ENCODE measurements at places on chromosomes 2 and 18.

- no peak for DNase-seq
Observed at GRCh38 chr2:17821535-17822444, 5.5 kb downstream of the MSGN1 start.

DNA sequence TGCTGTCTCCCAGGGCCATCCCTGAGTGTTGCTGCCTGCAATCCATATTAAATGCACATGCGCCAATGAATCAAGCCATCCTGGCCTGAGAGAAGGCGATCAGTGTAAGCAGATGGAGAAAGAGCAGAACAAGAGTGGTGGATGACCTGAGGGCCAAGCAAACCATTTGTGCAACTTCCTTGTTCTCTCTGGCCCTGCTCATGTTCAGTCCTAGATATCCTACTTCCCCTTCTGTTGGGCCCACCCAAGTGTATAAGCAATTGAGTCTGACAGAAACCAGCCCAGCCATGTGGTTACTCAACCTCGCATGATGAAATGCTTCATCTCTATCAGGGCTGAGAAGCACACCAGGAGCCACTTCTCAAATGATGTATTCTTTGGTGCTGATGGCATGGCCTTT lies 383.1 kb upstream of the ID2 start:
- no peak for DNase-seq

GRCh38 chr2:232533944-232534710 lies 5.4 kb upstream of the CHRNG start:
- DNase-seq = no peak

- DNase-seq = no peak
Observed at GRCh38 chr18:48990481-48991318, 39.9 kb upstream of the SMAD7 start.

DNA sequence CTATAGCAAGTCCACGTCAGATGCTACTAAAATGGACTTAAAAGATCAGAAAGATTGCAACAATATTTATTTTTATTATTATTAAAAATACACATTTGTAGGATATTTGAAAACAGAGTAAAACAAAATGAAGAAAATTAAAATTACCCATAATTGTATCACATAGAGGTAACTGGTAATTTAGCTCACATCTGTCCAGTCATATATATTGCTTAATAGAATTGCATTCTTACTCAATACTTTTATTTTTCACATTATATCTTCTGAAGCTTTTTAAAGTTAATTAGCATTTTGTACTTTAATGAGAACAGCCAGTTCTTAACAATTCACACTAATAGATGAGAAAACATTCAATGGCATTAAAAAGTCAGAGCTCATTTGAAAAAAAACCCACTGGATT lies 11.5 kb upstream of the RNF144A start:
- no peak for DNase-seq

GRCh38 chr2:239602290-239603282 lies 201.8 kb upstream of the HDAC4 start:
- no peak for DNase-seq

- no peak for DNase-seq
Observed at GRCh38 chr2:147511491-147511948, 333.3 kb upstream of the ACVR2A start.

Measured in activated CD4-positive, CD25-positive, alpha-beta regulatory T cell treated with anti-CD3 and anti-CD28 coated beads, Interleukin-2, amount 50 U/mL, for 16 hours (primary cell).